ENCODE measurements at places on chromosomes 2 and 18.
A peak's percentile ranks its signal among the peaks of the same experiment; 100 is the strongest.

GRCh38 chr18:1019191-1019590 is 114.5 kb downstream of the ADCYAP1 start:
- DNase-seq: no peak

GRCh38 chr2:142724713-142725349 is 152.6 kb upstream of the KYNU start:
- DNase-seq: no peak

- DNase-seq: peak; percentile 33
Observed at GRCh38 chr2:216064014-216064630, 17.5 kb downstream of the PECR start.

DNA sequence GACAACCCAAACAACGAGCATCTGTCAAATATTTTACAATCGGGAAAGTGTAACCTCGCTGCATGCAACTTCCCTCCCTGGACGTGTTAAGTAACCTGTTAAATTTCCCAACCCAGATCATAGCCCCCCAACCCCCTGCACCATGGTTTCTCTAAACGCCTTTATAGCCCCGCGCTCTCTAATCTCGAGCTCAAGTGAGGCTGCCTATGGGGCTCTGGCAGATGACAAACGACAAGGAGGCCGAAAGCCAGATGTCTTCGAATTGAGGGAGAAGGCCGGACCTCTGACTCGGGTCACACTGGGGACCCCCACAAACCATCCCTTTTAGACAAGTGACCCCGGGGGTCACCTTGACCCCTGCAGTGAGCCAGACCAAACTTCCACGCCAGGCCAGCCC is 526 bp downstream of the COX7A2L start:
- DNase-seq: no peak
